Stromal cell of bone marrow (primary cell): ENCODE measurements at places on chromosomes 7 and 10.

GRCh38 chr7:79619216-79619615 is 165.7 kb upstream of the MAGI2 start:
- no peak for DNase-seq

DNA sequence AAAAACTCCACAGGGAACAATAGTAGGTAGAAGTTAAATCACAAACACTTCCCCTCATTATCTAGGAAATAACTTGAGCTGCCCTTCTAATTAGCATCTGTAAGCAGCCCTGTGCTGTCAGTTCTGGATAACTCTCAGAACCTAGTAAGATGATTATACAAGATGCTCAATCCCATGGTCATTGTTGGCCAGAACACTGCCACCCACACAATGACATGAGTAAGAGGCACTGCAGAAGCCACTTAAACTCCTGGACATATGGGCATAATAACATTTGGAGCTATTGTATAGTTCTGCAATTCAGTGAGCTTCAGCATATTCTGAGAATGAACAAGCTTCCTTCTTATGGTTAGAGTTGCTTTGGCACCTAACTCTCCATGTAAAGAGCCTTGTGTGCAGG is 153.8 kb downstream of the PLPP4 start:
- DNase-seq = no peak

- DNase-seq = no peak
Observed at GRCh38 chr7:142793156-142793555, 22.4 kb downstream of the PRSS2 start.

DNA sequence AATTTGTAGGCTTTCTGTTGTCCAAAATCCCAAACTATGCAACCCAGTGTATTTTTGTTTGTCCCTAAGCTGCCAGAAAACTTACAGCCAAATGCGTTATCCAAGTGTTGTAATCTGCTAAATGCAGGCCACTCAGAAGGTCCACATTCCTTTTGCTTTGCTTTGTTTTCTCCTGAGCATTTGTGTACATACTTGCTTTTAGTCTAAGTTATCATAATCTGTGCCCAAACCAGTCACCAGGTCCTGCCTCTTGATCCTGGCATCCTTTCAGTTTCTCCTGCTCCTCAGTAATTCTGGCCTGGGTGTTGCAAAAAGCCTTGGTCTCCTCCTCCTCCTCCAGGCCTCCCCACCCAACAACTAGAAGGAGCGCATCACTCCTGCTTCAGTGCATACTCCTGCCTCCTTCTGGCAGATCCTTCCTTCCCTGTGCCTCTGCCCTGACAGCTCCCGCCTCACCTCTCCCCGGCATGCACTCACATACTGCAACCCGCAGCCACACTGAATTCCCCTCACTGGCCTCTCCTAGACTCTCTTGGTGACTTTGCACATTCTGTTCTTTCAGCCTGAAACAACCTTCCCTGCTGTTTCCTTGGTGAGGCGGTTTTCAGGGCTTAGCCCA is 2.3 kb downstream of the DENND2A start:
- DNase-seq = no peak

DNA sequence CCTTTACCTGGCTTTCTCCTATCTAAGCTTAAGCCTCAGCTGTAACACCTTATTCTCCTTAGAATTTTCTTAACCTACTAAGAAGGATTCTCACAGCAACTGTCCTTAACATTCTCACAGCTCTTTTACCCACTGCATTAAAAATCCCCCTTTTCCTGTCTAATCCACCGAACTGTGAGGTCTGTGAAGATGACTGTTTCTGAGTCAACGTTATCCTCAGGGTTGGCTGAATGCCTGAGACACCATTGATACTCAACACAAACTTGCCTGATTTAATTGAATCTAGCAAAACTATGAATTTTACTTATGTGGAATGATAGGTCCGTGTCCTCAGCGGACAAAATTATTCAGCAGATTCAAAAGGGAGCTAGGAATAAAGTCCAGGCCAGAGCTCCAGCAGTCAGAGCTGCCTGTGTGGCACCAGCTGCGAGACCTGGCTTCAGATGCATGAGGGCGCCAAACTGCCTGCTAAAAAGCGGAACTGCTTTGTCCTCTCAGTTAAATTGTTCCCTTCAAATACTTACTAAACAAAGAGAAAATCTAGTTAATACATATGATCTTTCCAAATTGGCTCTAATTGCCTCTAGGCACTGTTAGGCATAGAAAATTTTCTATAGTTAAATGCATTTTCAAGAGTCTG is 33.4 kb upstream of the VWDE start:
- DNase-seq = no peak

DNA sequence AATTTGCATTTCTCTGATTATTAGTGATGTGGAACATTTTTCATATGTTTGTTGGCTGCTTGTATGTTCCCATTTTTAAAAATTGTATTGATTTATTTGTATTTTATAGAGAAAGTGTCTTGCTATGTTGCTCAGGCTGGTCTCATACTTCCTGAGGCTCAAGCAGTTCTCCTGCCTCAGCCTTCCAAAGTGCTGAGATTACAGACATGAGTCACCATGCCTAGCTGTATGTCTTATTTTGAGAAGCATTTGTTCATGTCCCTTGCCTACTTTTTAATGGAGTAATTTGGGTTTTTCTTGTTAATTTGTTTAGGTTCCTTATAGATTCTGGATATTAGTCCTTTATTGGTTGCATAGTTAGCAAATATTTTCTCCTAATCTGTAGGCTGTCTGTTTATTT is 214.2 kb upstream of the KAT6B start:
- DNase-seq = peak; percentile 6

GRCh38 chr7:100675581-100676350 is 2.2 kb downstream of the GNB2 start:
- DNase-seq = no peak

DNA sequence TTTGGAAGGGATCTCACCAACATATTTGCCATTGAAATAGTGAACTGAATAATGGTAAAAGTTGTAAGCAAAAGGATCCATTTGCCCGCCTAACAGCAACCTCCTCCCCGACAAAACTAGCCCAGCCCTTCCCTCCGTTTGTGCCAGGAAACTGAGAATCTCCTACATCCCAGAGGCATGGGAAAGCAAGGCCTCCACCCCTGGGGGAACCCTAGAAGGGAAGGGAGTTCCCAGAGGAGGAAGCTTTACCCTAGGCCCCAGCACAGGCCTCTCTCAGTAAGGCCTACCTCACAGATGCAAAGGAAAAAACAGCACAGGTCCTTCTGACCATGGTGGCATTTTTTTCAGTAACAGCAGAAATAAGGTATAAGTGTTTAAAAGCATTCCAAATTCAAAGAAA is 229.7 kb downstream of the ELMO1 start:
- no peak for DNase-seq

GRCh38 chr7:38393874-38394273 is 120.4 kb upstream of the TARP start:
- DNase-seq = no peak

GRCh38 chr10:76301950-76302349 is 870.5 kb downstream of the LRMDA start:
- DNase-seq = no peak

DNA sequence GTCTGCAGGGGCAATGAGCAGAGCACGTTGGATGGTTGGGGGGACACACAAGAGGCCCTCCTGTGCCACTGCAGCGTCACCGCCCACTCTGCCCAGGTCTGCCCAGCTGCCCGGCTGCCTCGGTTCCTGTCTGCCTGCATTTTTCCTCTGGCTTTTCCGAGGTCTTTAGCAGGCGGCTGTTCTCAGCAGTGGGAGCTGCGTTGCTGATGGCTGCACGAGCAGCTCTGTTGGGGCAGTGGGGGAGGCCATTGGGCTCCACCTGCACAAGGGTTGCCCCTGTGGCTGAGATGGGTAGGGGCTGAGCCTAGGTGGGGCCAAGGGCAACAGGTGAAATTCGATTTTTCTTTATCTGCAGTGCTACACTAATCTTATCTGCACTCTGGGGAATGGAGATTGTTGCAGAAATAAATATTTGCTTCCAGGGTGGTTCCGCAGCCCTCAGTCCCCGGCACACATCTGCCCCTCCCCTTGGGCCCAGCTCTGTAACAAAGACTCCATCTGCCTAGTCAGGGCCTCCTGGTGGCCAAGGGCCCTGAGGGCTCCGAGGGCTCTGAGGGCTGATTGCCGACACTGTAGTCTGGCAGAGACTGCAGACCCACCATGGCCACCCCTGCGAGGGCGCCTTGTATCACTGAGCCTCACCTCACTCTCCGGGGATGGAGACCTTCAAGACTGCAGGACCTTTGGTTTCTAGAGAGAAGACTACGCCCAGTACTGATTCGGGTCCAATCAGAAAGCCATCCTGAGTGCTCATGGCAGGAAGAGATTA is 141.7 kb upstream of the SHH start:
- no peak for DNase-seq

DNA sequence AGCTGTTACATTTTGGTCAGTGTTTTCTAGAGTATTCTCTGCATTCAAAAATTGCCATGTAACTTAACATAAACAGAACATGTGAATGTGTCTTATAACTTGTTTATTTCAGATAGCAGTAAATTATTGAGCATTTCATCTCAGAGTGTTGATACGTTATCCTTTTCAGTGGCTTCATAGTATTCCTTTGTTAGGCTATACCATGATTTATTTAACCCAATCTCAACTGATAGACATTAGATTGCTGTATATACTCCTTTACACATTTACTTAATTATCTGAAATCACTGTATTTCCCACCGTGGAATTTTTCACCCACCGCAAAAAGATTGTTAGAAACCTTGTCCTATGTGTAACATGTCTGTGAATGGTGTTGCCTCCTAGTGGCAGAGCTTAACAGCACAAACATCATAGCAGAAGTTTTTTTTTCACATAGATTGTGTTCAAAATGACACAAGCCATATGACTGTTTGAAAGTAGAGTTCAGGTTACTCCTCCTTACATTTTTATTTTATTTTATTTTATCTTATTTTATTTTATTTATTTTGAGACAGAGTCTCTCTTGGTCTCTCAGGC is 21.4 kb downstream of the SLF2 start:
- no peak for DNase-seq

GRCh38 chr10:8224591-8224990 is 170.1 kb downstream of the GATA3 start:
- DNase-seq = no peak

- DNase-seq = no peak
Observed at GRCh38 chr7:138608275-138608674, 92.9 kb downstream of the SVOPL start.

GRCh38 chr10:81873932-81874816 is 820 bp upstream of the NRG3 start:
- no peak for DNase-seq

DNA sequence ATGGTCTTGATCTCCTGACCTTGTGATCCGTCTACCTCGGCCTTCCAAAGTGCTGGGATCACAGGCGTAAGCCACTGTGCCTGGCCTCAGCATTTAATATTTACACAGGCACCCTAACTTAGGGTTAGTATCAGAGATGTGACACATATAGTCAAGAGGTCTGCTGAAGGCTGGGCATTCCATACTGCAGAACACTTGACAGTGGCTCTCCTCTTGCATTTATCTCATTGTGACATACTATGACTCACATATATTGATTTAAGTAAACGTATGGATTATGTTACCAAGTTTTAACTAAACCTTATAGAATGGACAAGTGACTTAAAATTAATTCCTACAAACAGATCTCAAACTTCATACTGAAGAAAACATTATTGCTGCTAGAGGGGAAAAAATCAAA is 36.6 kb downstream of the BRAF start:
- DNase-seq = no peak

DNA sequence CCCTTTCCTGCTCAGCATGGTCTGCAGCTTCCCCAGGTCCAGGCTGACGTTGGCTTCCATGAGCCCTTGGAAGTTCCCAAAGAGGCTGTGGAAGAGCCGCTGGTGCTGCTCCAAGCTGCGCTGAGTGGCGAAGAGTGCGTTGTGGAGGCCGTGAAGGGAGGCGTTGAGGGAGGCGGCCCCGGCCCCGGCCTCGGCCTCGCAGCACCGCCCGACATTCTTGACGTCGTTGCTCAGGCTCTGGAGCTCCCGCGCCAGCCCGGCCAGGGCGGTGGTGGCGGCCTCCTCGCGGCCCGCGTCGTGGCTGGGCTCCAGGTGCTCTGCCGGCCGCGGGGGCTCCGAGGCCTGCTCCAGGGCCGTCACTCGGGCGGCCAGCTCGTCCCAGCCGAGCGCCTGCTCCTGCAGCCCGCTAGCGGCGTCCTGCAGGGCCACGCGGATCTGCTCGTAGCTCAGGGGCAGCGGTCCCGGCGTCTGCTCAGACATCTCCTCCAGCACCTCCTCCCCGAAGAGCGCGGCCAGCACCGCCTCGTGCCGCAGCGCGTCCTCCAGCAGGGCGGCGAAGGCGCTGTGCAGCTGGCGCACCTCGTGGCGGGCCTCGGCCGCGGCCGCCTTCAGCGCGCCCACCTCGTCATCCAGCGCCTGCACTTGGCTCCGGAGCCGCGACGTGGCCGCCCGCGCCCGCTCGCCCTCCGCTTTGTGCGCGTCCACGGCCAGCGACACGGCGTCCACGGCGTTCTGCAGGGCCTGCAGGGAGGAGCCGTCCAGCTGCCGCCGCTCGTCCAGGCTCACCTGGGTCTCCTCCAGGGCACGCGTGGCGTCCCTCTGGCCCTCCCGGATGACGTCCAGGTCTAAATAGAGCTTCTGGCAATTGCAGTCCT is 14.7 kb downstream of the MMRN2 start:
- no peak for DNase-seq

DNA sequence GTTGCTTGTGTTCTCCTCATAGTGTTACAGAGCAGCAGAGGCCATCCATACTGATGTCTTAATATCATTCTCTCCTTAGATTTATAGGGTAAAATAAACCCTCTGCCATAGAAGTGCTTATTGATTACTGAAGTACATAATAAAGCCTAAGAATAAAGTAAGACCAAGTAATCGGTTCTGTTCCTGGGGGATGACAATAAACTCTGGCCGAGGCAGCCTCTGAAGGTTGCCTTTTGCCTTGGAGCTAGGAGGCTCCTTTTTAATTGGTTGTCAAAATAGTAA is 711.6 kb upstream of the GALNT17 start:
- DNase-seq = no peak

DNA sequence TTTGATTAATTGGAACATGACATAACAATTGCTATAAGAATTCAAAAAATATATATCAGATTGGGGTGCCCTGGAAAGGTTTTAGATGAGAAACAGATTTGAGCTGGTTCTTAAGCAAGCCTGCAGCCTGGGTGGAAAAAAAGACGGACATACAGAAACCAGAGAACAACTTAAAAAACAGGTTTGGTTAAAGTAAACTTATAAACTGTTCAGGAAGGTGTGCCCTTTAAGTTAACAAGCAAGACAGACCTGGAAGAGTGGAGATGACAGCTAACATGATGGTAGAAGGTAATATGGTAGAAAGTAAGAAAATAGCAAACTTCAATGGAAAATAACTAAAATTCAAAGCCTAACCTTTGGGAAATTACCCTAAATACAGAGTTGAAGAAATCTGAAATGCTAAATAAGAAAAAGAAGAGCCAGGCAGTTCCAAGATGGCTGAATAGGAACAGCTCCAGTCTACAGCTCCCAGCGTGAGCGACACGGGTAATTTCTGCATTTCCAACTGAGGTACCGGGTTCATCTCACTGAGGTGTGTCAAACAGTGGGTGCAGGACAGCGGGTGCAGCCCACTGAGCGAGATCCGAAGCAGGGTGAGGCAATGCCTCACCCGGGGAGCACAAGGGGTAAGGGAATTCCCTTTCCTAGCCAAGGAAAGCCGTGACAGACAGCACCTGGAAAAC is 52.2 kb downstream of the CADPS2 start:
- no peak for DNase-seq

GRCh38 chr10:86862373-86862772 is 95.0 kb downstream of the MMRN2 start:
- DNase-seq = no peak
